ENCODE measurements at places on chromosomes 5 and 9.

- no peak for DNase-seq
These were observed 71.4 kb upstream of the STXBP1 start for GRCh38 chr9:127540664-127541041.

DNA sequence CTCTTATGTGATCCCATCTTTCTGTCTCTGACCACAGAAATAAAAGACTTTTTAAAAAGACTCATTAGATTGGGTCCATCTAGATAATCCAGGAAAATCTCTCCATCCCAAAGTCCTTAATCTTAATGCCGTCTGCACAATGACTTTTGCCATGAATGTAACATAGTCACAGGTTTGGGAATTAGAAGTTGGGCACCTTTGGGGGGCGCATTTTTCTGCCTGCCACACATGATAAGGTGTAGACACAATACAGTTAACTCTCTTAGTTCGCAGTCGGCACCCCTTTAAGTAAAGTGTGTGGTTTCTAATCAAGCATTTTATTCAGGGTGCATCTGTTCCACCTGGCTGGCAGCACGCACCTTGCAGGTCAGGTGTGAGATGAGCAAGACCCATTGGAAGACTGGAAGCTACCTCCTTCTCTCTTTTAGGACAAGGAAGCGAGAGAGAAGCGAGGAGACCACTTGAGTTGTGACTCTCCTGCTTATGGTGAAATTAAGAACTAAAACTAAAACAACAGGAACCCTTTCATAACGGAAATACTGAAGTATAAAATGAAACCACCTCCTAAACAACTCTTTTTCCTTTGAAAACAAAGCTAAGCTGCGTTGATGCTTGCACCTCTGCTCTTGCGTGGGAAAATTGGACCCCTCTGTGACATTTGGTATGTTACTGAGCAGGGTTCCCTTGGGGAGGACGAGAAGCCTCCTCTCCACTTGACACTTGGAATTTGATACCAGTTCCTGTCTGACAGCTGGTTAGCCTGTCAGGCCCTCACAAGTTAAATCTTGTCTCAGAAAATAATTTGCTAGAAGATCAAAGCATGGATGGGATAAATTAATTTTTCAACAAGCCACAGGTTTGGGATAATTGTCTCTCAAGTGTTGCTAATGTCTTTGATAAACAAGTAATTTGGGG, 304.6 kb upstream of the DMRT1 start:
- DNase-seq: no peak

DNA sequence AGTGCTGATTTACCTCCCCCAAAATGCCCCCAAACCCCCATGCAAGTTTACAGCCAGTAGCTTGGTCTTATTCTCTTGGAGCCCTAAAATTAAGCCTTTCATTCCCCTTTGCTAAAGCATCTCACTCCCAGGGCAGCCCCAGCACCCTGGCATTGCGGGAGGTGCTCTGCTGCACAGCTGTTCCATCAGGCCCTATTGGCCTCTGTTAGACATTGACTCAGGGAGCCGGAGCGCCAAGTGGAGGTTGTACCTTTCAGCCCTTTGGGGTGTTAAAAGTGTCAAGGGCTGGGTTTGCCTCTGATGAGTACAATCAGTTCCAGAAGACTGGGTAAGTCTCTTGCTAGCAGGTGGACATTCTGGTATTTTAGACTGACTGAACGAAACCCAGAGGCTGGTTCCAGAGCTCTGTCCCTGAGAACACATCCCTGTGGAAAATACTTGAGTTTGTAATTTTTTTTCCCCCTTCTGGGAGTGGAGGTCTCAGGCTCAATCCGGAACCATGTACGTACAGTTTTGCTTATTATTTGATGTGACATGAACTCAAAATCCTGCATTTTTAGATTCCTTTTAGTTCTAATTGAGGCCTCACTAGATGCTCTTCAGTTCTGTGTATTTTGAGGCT, 102.4 kb downstream of the UBE2R2 start:
- no peak for DNase-seq

DNA sequence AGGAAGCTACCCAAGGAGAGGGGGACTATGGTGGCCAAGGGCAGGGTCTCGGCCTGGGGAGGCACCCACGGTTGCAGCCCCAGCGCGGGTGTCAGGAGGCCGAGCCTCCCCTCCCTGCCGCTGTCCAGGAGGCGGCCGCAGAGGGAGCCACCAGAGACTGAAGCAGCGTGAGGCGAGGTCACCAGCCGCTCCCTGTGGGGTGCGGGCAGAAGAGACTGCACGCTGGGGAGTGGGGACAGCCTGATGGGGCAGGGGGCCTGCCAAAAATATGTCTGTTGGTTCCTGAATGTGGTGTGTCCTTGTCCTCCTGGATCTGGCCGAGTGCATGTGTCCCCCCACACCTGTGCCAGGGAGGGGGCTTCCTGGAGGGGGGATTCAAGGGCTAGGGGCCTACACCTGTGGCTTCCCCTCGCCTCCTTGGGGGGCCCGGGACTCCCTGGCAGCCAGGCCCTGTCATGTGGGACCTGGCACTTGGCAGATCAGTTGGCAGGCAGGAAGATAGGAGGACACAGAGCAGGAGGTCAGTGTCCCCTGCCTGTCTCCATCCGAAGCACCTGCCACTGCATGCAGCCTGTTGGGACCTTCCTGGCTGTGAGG, 131.2 kb downstream of the DAB2IP start:
- DNase-seq: no peak

DNA sequence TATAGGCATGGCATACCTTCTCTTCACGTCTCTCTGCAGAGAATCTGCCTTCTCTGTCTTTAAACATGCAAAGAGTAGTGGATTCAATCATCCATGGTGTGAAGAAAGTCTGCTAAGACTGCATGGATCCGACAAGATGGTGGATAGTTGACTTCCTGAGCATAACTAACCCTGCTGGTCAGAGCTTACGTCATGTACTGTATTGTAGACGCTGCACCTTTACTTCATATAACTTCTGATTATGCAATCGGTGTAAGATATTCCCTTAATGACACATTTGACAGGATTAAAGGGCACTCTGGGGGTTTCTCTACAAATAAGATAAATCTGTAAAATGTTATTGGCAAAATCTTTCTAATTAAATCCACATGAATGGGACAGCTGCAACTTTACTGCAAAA, 240.3 kb upstream of the NREP start:
- no peak for DNase-seq

DNA sequence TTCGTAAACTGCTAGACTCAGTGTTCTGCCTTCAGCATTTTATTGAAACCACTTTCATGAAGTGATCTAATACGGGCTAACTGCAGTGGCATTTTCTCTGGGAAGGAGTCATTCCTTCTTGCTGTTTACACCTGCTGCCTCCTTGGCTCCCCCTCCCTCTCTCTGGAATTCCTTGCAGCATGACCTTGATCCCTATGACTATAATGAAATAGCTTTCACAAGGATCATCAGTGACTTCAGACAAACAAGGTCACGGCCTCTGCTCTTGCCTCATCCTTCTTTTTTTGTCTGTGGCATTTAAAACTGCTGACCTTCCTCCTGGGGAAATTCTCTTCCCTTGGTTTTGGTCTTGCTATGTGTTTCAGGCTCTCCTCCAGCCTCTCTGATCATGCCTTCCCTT, 90.2 kb downstream of the ZNF462 start:
- no peak for DNase-seq

- no peak for DNase-seq
These were observed 331.0 kb downstream of the GLIS3 start for GRCh38 chr9:3968891-3969290.

DNA sequence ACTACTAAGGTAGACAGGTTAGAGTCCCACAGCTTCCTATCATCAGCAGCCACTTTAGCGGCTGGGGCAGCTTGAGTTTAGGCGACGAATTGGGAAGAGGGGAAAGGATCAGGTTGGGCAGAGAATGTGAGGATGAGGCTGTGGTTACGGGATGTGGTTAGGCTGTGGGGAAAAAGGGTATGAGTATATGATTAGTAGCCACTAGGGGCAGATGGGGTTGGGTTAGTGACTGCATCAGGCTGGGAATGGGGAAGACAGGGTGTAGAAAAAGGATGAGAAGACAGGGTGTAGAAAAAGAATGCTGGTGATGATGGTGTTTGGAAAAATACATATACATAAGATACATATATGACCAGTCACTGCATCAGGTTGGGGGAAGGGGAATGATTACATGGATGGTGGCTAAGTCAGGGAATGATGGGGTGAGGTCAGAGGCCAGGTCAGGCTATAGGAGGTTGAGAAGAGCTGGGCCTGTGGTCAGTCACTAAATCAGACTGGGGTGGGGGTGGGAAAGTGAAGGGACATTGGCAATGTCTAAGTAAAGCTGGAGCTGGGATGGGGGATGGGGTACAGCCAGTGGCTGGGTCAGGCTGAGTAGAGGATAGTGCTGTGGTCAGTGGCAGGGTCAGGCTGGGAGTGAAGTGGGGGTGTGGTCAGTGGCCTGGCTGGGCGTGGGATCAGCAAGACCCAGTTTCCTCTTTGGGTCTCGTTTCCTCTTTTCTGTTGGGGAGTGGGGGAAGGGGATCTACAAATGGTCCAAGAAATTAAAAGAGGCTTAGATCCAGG, 2.1 kb downstream of the TLN1 start:
- DNase-seq: peak; percentile 48

DNA sequence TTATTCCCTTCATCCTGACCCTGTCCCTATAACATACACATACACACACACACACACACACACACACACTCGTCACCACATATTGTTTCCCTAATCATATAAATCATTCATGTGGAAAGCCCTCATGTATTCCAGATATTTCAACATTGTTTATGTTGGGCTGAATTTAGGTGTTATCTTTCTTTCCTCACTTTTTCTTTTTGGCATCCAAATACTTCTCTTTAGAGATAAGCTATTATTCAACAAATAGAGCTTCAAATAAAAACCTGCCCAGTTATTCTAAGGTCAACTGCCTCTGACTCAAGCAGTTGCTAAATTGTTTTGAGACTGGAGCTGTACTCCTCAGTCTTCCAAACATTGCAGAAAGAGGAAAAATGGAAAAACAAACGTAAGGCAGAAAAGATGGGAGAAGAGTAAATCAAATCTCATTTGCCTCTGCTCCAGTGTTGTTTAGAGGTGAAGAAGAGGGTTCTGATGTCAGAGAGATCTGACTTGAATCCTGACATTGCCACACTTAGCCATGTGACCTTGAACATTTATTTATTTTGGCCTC, 215.7 kb downstream of the GAS1 start:
- no peak for DNase-seq

DNA sequence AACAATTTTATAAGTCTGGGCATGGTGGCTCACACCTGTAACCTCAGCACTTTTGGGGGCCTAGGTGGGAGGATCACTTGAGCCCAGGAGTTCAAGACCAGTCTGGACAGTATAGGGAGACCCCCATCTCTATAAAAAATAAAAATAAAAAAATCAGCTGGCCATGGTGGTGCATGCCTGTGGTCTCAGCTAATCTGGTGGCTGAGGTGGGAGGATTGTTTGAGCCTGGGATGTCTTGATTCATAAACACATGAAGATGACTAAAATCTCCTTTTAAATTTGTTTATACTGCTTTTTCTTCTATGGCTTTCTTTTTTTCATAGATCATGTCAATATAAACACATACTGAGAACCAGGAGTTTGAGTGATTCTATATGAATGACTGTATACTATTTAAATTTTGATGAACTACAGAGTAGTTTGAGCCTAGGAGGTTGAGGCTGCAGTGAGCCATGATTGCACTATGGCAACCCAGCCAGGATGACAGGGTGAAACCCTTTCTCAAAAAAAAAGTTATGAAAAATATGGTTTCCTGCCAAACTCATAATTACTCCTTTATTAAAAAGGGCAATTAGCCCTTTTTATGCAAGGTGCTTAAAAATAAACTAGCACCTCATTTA, 14.2 kb downstream of the RIC1 start:
- no peak for DNase-seq

- no peak for DNase-seq
These were observed 6.8 kb downstream of the TTC39B start for GRCh38 chr9:15300218-15300617.

GRCh38 chr5:12133520-12133919, 229.3 kb upstream of the CTNND2 start:
- DNase-seq: no peak

- DNase-seq: no peak
These were observed 26.7 kb upstream of the TENT4A start for GRCh38 chr5:6686501-6686900.

All from GM20000 (cell line).